ENCODE measurements at places on chromosomes 11 and 22.

DNA sequence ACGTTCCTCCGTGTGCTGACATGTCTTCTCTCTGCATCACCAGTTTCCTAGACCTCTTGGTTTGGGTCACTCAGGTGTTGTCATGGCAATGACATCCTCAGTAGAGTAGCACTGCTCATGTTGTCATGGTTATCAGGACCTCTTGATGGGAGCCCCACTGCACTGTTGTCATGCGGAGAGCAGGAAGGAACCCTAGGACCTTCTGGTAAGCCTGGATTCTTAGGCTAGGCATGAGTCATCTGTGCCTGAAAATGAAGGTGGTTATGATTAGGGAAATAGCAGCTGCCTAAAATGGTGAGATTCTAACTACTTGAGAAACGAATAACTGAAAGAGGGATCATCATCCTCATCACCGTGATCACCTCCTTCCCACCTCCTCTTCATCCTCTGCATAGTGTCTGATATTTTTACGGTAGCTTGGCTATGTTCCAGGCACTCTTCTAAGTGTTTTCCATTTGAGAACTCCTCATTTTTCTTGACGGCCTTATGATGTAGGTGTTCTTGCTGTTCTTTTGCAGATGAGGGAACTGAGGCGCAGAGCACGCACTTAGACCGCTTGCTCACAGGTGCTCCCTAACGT lies 858.4 kb downstream of the NTM start:
- no peak for DNase-seq

GRCh38 chr22:40578171-40578570 lies 58.3 kb downstream of the MRTFA start:
- no peak for DNase-seq

DNA sequence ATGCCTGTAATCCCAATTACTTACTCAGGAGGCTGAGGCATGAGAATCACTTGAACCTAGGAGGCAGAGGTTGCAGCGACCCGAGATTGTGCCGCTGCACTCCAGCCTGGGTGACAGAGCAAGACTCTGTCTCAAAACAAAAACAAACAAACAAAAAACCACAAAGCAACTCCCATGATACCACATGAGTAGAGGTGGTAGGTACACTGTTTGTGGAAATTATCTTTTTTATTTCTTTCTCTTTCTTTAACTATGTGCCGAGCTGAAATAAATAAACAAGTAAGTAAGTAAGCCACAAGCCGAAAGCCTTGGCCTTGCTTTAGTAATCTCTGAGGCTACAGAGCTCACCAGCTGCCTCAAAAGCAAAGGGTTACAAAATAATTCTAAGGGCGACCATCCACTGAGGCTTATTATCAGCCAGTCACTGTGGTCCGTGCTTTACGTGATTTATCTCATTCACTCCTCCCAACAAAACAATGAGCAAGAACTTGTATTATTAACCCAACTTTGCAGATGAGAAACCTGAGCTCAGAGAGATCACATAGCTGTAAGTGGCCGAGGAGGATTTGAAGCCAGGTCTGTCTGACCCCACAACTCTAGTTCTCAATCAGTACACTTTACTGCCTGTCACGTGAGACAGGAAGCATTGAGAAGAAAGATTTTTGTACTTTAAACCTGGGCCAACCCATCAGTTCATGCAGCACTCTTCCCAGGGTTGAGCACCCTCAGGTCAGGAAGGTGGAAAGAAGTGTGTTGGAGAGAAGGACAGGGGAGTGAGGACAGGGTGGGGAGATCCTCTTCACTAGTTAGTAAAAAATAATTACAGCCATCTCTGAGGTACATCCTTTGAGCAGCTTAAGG lies 69.8 kb upstream of the MTMR2 start:
- DNase-seq, result no peak

GRCh38 chr22:36156515-36157419 lies 3.8 kb downstream of the APOL3 start:
- no peak for DNase-seq

DNA sequence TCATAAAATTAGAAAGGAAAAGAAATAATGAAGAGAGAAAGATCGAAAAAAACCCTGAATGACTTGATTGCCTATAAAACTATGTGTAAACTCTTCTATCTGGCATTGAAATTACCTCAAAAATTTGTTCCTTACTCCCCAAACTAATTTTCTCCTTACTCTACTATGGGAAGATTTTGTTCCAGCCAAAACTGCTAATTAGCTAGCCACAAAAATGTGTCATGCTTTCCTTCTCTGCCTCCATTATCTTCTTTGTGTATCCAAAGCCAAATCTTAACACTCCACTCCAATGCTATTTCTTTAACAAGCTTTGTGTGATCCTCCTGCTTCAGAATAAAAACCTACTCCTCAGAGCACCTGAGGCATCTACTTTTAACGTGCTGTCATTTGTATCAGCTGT lies 831.2 kb downstream of the METTL15 start:
- no peak for DNase-seq

GRCh38 chr11:1650918-1651262 lies 21.3 kb downstream of the KRTAP5-5 start:
- no peak for DNase-seq

GRCh38 chr11:121928597-121929580 lies 187.1 kb downstream of the BLID start:
- no peak for DNase-seq

- DNase-seq, result no peak
These were observed 12.3 kb downstream of the ME3 start for GRCh38 chr11:86660088-86660487.

- DNase-seq, result peak; percentile 48
These were observed 83.0 kb downstream of the ABTB2 start for GRCh38 chr11:34274712-34275398.

DNA sequence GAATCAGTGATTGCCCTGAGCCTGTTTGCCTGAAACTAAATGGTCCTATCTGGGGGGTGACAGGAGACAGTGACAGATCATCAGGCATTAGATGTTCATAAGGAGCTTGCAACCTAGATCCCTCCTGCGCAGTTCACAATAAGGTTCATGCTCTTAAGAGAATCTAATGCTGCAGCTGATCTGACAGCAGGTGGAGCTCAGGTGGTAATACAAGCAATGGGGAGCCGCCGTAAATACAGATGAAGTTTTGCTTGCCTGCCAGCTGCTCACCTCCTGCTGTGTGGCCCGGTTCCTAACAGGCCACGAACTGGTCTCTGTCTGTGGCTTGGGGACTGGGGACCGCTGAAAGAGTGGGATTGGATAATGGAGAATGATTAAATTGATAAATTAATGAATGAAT lies 14.0 kb downstream of the NOX4 start:
- no peak for DNase-seq

DNA sequence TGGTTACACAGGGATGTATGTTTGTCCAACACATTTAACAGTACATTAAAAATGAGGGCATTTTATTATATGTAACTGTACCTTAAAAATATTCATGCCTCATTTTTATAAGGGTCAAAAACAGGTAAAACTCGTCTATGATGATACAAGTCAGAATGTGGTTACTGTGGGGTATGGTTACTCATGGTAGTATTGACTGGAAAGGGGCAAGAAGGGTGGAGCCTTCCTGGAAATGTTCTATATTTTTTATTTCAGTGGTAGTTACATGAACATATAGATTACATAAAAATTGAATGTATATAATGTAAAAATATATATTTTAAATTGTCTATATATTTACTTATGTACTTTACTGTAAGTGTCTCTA lies 99.8 kb downstream of the STIM1 start:
- DNase-seq, result no peak

DNA sequence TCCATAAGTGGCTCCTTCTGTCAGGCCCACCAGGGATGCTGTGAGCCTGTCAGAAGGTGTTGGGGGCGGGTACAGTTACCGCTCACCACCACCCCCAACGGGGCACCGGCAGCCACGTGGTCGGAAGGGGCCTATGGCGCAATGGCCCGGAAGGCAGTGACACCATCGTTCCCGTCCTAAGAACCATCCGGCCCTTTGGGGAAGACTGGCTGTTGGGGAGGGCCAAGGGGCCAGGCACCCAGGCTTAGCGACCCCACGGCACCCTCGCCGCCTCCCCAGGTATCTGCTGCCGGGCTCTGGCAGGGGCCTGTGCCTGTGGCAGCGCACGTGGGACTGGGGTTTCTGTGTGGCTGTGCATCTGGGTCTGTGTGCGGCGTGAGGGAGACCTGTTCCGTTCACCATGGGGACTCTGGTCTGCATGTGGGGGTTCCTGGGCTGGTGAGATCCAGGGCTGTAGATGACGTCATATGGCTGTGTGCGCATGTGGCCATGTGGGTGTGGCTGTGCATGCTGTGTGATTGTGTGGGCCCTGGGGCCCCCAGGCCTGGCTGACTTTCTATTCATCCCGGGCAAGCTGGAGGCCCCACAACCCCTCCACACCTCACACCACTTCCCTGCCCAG lies 717 bp downstream of the OSM start:
- DNase-seq, result no peak

GRCh38 chr11:28529046-28529445 lies 420.9 kb downstream of the METTL15 start:
- DNase-seq, result no peak

- no peak for DNase-seq
These were observed 1.7 kb upstream of the IGSF22 start for GRCh38 chr11:18727479-18728236.

DNA sequence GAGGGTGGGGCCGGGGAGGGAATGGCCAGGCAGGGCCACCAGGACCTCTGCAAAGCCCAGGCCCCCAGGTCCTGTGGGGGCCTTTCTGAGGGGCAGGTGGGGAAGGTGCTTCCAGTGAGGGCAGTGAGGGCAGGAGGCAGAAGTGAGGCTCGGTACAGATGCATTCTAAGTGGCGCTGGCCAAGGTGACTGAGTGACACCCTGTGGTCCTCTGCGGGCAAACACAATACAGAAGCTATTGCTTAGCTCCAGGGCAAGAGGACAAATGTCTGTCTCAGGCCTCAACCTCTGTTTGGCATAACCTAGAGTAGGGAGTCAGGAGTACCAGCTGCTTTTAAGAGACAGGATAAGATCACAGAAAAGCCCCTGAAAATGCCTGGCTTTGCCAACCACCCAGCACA lies 31.3 kb downstream of the B3GAT1 start:
- no peak for DNase-seq

DNA sequence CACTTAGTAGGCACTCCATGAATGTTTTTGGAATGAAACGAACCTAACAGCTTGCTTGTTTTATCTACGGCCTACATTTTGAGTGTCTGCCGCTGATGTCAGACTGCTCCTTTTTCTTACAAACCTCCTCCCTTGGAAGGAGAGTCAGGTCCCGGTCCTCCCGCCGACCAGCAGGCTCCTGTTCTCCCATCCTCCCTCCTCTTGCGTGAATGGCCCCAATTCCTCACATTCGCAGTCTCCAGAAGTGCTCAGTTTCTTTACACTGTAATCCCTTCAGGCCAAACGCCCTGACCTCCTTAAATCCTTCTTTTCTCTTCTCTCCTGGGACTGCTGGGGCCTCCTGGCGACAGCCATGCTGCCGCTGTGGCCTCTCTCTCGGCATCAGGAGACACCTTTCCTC lies 82.6 kb upstream of the CSNK2A3 start:
- DNase-seq, result no peak

GRCh38 chr11:120817158-120817557 lies 206.7 kb upstream of the TBCEL start:
- no peak for DNase-seq

DNA sequence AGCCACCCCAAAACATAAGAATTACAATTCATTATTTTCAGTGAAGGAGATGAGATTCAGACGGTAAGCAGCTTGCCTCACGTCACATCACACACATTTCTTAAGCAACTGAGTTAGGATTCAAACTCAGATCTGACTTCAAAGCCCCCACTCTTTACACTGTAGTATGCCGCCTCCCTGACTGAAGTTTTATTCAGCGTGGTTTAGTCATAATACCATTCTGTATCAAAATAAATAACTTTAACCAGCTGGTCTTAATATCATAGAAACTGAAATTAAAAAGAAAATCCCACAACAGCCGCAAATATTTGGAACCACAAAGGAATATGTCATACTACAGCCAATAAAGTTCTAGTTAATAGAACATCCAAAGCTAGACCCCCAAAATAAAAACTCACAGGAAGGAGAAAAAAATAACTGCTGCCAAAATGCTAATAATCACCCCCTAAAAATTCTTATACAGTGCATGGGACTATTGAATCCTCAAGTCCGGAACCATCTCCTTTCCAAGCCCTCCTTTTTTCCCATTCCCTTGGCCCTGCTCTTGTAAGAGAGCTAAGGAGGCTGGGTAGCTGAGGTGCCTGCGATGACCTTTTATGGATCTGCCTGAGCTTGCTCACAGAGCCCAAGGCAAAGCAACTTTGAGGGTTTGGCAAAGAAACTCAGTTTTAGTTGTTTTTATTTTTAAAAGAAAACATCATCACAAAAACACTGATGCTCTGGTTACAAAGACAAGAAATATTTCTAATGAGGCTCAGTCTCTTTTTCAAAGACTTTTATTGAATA lies 334.5 kb downstream of the TTC28 start:
- DNase-seq, result no peak

DNA sequence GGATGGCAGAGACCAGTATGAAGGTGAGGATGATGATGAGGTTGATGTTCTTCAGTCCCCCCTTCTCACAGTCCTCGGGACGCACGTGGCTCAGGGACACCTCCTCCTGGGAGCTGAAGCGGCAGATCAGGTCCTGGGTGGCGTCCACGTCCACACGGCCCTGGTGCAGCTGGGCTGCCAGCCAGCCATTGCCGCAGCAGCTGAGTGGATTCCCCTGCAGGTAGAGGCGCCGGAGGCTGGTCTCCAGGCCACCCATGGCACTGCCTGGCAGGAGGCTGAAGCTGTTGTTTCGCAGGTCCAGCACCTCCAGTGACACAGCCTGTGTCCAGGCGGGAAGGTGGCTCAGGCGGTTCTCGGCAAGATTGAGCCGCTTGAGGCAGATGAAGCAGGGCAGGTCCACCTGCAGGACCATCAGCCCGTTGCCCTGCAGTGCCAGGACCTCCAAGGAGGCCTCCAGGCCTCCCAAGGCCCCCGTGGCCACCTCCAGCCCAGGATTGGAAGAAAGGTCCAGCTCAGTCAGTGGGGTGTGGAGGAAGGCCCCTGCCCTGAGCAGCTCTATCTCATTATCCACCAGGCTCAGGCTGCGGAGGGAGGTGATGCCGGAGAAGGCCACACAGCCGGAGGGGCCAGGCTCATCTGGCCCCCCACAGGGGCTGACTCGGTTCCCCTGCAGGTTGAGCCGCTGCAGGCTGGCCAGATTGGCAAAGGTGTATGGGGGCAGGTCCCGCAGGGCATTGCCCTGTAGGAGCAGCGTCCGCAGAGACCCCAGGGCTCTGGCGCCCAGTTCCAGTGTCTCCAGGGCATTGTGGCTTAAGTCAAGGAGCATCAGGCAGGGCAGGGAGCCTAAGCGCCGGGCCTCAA lies 10.6 kb downstream of the LRRC32 start:
- DNase-seq, result no peak

DNA sequence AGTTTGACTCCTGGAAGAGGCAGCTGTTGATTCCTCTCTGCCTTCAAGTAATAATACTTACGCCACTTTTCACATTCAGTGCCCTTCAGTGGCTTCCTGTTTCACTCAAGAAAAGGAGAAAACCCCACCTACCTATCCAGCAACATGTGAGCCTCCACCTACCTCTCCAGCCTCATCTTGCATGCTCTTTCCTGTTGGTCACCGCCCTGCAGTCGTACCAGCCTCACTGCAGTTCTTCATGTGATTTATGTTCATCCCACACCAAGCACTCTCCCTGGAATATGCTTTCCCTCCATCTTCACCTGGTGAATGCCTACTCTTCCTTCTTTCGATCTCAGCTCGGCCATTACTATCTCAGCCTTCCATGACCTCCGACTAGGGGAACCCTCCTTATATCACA lies 21.8 kb upstream of the YWHAH start:
- DNase-seq, result no peak

All from GOT3 (cell line).